ENCODE measurements at places on chromosomes 7 and 10.

GRCh38 chr7:123666492-123666891 is 10.8 kb downstream of the LMOD2 start:
- peak; percentile 56 for DNase-seq

GRCh38 chr10:83656924-83657323 is 482.4 kb upstream of the GHITM start:
- DNase-seq: no peak

DNA sequence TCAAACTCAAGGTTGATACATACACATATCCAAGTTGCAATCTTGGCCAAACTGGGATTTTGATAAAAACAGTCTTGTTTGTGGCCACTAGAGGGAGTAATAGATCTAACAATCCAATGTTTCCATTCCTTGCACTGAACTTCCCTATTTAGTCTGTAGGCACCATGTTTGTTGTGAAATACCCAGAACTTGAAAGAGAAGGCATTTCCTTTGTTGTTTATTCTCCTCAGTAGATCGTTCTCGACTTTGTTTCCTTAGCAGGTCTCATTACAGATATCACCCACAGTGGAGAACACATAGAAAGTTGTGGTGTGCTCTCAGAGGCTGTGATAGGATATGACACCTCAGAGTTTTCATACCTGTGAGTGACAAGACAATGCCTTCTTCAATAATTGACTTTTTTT is 70.3 kb upstream of the MXI1 start:
- DNase-seq: peak; percentile 48

DNA sequence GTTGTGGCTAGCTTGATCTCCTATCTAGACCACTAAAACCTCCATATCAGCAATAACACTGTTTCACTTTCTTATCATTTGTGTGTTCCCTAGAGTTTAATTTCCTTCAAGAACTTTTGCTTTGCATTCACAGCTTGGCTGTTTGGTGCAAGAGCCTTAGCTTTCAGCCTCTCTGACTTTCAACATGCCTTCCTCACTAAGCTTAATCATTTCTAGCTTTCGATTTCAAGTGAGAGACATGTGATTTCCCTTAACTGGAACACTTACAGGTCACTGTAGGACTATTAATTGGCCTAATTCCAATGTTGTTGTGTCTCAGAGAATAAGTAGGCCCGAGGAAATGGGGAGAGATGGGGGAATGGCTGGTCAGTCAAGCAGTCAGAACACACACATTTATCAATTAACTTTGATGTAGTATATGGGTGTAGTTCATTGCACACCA is 10.6 kb upstream of the BPGM start:
- no peak for DNase-seq

Data from NCI-H524 (cell line).